Activated CD4-positive, CD25-positive, alpha-beta regulatory T cell (primary cell): ENCODE measurements at places on chromosomes 13 and 19.

GRCh38 chr13:95546919-95547318 lies 5.6 kb upstream of the CLDN10 start:
- DNase-seq = no peak

DNA sequence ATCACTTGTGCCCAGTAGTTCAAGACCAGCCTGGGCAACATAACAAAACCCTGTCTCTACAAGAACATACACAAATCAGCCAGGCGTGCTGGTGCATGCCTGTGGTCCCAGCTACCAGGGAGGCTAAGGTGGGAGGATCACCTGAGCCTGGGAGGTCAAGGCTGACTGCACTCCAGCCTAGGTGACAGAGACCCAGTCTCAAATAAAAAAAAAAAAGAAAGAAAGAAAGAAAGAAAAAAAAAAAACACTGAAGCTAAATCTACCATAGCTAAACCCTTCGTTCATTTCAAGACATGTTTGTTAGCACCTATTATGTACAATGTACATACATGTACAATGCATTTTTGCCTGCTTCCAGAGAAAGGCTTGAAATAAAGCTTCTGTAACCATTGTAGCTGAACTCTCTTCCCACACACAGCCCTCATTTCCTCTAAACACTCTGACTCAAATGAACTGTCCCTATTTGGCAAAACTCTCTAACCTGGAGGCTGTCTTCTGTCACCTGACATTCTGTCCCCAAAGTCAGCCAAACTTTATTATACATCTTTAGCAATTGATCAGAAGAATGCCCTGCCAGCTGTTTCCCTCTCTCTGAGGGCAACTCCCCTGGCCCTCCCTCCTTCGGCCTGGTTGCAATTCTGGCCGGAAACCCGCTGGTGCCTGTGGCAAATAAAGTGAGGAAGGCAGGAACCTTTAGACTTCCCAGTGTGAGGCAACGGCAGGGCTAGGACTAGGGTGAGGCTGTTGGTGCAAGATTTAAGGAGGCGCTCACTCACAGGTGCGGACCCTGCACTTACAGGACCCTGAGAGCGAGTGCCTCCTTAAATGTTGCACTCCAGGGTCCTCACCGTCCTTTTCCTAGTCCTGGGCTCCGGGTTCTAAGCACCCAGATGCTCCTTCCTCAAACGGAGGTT lies 1.8 kb downstream of the ETHE1 start:
- DNase-seq = no peak

- DNase-seq = no peak
Observed at GRCh38 chr13:64347664-64348063, 2882.5 kb downstream of the PCDH9 start.

- no peak for DNase-seq
Observed at GRCh38 chr19:2212861-2213711, 23.0 kb downstream of the PLEKHJ1 start.

DNA sequence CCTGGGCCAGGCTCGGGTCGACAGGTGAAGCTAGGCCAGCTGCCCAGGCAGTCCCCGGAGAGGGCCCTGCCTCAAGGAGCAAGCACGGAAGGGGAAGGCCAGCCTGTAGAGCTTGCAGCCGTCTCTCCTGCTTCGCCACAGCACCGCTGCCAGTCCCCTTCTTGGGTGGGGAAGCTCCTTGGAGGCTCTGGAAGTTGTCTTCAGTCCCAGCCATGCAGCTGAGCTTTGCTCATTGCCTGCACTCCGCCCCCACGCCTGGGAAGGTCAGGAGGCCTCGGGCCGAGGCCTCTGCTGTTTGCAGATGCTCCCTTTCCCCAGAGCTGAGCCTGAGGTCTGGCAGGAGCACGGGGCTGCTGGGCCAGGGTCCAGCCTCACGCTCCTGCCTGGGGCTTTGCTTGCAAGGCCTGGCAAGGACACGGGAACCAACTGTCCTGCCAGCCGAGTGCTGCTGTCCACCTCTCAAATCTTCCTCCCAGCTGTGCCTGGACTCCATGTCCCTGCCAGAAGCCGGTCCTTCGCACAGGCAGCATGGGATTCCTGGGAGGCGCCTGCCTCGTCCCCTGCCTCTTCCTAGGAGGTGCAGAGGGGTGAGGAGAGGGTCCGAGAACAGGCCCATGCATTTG lies 13.3 kb downstream of the PLEKHF1 start:
- DNase-seq = no peak

DNA sequence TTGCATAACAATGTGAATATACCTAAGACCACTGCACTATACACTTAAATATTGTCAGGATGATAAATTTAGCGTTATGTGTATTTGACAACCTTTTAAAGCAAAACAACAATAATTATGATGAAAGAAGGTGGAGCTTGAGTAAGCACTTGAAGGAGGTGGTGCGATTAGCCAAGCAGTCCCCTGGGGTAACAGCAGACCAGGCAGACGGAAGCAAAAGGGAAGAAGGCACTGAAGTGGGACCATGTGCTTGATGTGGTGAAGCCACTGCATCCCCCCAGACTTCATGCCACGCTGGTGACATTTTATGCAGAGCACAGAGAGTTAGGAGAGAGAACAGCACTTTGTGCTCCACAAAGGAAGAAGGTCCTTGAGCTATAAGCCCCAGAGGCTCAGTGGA lies 58.3 kb upstream of the ZNF507 start:
- DNase-seq = no peak

DNA sequence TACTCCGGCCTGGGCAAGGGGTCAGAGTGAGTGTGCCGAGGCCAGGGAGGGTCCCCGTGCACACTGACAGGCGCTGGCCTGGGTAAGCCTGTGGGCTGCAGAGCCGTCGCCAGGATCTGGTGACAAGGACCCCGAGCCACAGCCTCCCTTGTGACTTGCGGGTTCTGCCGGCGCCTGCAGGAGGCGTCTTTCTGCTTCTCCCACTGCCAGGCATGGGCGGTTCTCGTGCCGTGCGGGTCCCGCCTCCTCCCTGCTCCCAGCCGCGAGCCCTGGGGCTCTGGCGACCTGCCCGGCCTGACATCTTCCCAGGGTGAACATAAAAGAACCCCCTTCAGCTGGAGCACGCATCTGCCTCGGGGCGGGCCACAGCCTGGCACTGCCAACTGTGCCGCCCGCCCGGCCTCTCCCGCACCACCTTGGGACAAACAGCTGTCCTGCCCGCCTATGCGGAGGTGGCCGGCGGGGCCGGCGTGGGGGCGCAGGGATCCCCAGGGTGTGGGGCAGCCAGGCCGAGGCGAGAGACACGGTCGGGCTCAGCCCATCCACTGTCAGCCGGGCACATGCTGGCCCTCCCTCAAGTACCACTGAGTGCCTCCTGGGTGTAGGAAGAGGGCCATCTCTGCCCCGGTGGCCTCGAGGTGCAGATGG lies 1.5 kb upstream of the HCN2 start:
- no peak for DNase-seq

DNA sequence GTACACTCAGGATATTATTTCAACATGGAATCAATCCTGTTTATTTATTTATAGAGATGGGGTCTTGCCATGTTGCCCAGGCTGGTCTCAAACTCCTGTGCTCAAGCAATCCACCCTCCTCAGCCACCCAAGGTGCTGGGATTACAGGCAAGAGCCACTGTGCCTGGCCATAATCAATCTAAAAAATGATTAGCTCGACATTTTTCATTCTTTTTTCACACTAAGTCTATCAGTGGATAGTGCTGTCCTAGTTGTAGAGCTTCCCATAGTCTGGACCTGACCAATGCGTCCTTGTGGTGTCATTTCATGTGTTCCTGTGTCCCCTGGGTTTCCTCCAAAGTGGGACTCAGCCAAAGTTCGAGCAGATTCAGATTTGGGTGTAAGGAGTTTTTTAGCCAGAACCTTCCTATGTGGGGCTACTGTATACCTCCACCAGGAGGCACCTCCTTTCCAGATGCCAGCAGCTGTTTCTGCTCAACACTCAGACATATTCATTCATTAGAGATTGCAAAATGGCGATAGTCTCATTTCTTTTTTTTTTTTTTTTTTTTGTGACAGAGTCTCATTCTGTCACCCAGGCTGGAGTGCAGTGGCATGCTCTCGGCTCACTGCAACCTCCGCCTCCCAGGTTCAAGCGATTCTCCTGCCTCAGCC lies 61.1 kb downstream of the MAP4K1 start:
- no peak for DNase-seq

GRCh38 chr13:30051531-30052060 lies 201.2 kb upstream of the UBL3 start:
- no peak for DNase-seq

- DNase-seq = no peak
Observed at GRCh38 chr13:25112695-25113255, 16.8 kb downstream of the PABPC3 start.

DNA sequence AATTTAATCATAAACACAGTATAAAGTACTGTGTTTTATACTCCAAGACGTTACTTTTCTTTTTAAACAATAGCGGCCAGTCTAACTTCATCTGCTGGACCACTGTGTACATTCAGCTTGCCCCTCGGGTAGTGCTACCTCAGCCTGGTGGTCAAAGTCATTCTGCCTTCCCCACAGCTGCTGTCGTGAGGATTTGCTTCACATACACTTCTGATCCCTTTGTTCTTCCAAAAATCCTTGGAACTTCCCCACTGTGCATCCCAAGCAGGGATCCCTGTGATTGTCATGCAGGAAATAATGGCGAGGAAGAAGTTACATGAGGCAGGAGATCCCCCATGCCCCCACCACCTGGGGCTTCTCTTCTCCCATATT lies 234.9 kb upstream of the STARD13 start:
- DNase-seq = no peak
